Stimulated activated CD4-positive, alpha-beta T cell treated with anti-CD3 and anti-CD28 coated beads, TNF-alpha, amount 100 ng/mL, for 4 hours (primary cell): ENCODE measurements at places on chromosomes 13 and 19.

DNA sequence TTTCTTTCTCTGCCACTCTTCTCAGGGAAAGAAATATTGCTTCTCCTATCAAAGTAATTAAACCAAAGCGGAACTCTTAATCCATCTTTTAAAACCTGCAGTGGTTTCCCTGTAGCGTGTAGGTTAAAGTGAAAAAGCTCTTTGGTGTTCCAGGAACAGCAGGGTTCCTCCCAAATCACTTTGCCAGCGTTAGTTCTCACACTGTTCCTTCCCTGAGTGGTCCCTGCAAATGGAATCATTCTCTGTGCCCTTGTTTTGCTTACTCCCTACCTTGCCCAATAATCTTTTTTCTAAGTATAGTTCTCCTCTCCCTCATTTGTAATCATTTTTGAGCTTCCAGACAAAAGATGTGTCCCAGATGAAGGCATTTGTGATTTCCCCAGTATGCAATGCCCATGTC is 207.5 kb downstream of the HS6ST3 start:
- no peak for DNase-seq

GRCh38 chr13:37059848-37060192 is 332 bp upstream of the SUPT20H start:
- no peak for DNase-seq

GRCh38 chr19:38281811-38282566 is 17.6 kb downstream of the SPINT2 start:
- no peak for DNase-seq

DNA sequence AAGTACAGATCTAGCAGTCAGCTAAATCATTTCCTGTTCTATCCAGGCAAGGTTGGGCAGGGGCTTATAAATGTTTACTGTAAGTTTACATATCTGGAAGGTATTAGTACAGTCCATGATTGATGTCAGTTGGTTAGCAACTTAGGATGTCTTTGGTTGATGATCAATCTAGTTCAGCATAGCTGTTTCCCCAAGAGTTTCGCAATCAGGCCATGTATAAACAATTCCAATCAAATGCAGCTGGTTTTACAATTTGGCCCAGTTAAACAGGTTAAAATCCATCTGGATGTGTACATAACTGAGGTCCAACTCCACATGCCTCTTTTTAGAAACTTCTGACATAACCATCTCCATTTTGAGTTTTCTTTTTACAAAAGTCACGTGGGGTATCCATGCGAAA is 6.9 kb downstream of the ZNF221 start:
- DNase-seq, result no peak

GRCh38 chr19:11465600-11465999 is 15.2 kb downstream of the ELAVL3 start:
- no peak for DNase-seq

DNA sequence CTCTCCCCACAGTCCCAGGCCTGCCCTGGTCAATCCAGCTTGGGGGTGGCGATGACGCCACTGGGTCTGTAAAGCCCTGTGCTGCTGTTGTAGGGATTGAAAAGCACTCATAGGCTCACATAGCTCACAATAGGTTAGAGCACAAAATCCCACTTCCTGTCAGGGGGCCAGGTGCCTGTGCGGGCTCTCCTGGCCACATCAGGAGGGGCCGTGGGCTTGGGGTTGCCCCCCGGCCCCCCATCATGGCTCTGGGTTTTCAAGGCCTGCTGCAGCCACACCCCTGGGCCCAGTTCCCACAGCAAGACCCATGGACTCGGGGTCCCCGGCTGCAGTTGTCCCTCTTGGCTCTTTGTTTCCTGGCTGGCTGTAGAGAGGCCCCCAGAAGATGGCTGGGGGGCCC is 62.9 kb downstream of the SMARCA4 start:
- DNase-seq, result no peak

- no peak for DNase-seq
These were observed 33.9 kb upstream of the NPAS1 start for GRCh38 chr19:46985542-46986415.

DNA sequence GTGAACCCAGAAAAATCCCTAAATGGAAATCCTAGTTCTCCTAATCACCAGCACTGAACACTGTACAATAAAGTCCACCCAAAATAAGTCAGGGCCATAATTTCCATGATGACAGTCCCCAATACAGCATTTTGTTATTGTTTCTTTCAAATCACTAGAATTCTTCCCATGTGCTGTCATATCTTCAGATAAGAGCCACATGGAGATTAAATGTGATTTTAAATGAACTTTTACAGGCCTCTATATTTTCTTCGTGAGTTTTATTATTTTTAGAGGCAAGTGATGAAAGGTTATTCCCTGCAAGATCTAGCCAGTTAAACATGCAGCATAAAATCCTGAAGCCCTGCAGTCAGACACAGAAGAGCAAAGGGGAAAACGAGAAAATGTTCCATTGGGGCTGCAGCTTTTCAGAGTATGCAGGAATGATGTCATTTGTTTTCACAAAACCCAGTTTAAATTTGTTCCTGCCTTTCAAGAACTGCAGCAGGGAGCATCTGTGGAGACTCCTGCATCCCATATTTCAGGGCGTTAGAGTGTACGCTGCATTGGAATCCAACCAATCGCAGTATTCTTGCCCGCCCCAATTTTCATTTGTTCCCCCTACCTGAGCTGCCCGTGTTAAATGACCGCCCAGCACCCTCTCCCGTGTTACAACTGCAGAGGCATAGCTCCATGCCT is 167.2 kb upstream of the KLF12 start:
- no peak for DNase-seq

DNA sequence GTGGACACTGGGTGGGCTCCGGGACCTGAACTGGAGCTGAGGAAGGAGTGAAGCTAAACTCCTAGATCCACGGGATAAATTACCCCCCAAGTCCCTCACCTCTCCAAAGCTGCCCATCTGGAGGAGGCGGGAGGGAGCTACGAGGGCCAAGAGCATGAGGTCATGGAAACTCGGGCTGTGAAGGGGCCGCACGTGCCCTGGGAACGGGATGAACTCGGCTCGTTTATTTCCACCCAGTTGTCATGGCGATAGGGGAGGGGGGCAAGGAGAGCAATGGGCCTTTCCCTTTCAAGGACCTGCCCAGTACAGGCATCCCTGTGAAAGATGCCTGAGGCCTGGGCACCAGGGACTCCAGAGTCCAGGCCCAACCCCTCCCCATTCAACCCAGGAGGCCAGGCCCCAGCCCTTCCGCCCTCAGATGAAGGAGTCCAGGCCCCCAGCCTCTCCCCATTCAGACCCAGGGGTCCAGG is 3.8 kb downstream of the PPP1R12C start:
- no peak for DNase-seq

DNA sequence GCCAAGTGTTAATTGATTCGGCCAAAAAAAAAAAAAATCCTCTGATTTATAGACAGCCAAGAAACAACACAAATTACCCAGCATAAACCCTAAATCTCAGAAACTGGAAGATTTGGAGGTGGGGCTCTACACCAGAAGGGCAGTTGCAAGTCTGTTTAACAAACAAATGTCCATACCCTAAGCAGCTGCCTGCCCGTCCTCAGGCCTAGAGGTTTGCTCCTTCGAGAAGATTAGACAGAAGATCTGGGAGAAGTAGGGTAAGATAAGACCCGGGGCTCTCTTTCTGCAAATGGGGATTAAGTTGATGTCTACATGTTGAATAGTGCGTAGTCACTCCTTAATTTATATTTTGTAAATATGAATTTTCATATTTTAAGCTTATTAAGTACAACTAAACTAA is 3.4 kb upstream of the N4BP2L1 start:
- DNase-seq, result no peak

DNA sequence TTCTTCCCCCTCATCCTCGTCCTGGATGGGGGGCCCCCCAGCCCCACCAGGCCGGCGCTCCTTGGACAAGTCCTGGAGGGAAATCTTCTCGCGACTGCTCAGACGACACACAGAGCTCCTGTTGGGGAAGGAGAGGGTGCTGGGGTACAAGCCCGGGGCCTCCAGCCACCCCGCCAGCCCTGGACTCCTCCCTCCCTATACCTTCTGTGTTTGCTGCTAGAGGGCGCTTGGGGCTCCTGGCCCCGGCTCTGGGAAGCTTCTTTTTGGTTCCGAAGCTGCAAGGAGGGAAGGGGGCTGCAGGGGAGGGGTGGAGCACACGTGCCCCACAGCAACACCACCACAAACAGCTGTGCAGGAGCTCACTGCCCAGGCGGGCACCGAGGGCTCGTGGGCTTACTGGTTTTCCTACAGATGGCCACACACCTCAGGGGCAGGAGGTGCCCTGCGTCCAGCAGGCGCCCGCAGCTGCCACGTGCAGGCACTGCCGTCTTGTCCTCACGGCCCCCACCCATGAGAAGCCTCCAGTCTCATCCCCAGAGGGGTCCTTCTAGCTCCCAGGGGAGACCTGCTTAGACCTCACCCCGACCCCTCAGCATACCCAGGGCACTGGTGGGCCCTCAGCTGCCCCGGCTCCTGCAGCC is 20.5 kb downstream of the EPS8L1 start:
- no peak for DNase-seq

- no peak for DNase-seq
These were observed 16.6 kb downstream of the RASA3 start for GRCh38 chr13:114115796-114116195.

DNA sequence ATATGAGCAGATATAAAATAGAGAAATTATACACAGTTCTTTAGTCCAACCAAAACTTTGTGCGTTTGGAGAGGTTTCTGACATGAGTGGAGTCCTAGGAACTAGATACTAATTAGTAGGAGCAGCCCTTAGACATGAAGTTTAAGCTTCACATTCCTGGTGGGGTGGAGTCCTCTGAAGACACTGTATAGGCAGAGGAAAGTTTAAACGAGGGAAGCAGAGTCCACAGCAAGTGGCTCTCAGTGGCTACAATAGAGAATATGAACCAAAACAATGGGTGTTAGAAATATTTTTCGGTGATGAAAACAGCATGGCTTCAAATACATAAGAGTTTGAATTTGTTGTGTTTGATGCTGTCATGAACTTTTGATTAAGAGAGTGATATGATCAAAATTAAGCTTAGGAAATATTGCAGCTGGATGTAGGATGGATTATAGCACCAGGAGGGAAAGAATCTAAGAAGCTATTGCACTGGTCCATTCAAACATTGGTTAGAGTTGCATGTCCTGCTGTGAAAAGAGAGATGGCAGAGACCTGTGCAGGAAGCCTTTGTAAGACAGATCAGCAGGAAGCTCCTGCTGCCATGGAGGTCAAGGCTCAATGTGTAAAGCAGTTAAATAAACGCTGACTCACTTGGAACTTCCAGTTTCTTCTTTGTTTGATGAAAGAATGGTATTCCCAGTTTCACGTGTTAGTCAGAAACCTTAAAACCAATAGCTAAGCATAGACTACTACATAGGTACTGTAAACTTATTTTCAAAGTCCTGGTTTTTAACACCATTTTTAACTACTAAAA is 175.2 kb downstream of the TDRD3 start:
- no peak for DNase-seq

- no peak for DNase-seq
These were observed 12.3 kb upstream of the HSPH1 start for GRCh38 chr13:31174018-31174417.

GRCh38 chr19:35251456-35251855 is 2.7 kb downstream of the LSR start:
- DNase-seq, result no peak

DNA sequence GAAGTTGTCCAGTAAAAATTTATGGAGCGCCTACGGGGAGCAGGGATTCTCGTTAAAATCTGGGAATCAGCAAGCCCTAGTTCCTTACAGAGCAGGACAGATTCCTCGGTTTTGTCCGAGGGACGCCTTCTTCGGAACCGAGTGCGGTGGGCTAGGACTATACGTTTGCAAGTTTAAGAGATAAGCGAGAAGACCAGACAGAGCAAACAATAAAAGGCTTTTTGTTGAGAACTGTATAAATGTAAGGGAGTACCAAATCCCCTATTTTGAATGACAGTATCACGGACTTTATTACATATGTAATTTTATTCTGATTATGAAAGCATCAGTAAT is 971 bp upstream of the ANKRD10 start:
- DNase-seq, result no peak

GRCh38 chr19:30920222-30920621 is 429.0 kb downstream of the TSHZ3 start:
- no peak for DNase-seq

- peak; percentile 40 for DNase-seq
These were observed 1.1 kb upstream of the FXYD3 start for GRCh38 chr19:35114353-35115176.

GRCh38 chr13:25902891-25903341 is 148.9 kb downstream of the SHISA2 start:
- no peak for DNase-seq

DNA sequence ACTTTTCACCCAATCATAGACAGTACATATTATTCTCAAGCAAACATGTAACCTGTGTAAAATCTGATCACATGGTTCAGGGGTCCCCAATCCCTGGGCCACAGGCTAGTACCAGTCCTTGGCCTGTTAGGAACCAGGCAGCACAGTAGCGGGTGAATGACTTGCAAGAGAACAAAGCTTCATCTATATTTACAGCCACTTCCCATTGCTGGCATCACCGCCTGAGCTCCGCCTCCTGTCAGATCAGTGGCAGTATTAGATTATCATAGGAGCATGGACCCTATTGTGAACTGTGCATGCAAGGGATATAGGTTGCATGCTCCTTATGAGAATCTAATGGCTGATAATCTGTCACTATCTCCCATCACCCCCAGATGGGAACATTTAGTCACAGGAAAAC is 133.1 kb downstream of the MAB21L1 start:
- no peak for DNase-seq

DNA sequence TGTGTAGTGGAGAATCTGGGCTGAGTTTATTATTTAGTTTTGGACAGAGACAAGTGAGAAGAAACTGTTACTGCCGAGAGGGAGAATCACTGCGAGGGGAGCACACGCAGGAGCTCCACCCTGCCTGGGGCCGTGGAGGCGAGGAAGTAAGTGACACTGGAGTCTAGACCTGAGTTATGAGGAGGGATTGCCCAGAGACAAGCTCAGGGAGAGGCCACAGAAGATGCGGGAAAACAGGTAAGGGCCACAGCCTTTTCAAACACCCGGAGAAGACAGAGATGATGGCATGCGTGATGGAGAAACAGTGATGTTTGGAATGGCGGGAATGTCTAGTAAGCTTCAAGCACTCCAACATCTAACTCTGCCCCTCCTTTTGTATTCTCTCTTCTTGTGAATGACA is 84.1 kb downstream of the TNFSF11 start:
- no peak for DNase-seq
